ENCODE measurements at places on chromosomes 7 and 10.

GRCh38 chr10:100566561-100566960 is 30.8 kb downstream of the HIF1AN start:
- DNase-seq = no peak

DNA sequence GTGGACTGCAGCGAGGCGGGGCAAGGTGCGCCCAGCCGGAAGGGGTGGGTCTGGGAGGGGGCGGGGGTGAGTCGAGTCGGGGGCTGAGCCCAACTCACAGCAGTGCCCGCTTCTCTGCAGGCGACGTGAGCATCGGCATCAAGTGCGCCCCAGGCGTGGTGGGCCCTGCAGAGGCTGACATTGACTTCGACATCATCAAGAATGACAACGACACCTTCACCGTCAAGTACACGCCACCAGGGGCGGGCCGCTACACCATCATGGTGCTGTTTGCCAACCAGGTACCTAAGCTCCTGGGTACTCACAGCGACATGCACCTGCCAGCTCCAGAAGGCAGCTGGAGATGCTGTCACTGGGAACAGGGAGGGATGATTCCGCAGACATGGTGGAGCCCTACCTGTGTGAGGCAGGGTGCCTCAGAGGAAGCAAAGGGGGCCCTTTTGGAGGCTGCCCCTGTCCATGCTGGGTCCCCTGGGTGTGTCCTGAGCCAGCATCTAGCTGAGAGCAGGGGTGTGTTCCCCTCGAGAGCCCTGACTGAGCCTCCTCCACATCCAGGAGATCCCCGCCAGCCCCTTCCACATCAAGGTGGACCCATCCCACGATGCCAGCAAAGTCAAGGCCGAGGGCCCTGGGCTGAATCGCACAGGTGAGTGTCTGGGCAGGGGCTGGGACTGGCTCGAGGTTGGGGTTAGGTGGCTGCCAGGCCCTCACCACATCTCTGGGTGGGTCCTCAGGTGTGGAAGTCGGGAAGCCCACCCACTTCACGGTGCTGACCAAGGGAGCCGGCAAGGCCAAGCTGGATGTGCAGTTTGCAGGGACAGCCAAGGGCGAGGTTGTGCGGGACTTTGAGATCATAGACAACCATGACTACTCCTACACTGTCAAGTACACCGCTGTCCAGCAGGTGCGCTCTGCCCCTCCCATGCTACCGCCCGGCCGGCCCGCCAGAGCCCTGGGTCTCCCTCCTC is 12.8 kb downstream of the FLNC start:
- no peak for DNase-seq

GRCh38 chr7:42405782-42406181 is 168.8 kb upstream of the GLI3 start:
- DNase-seq = no peak

GRCh38 chr10:14192746-14193145 is 138.0 kb downstream of the FRMD4A start:
- no peak for DNase-seq

DNA sequence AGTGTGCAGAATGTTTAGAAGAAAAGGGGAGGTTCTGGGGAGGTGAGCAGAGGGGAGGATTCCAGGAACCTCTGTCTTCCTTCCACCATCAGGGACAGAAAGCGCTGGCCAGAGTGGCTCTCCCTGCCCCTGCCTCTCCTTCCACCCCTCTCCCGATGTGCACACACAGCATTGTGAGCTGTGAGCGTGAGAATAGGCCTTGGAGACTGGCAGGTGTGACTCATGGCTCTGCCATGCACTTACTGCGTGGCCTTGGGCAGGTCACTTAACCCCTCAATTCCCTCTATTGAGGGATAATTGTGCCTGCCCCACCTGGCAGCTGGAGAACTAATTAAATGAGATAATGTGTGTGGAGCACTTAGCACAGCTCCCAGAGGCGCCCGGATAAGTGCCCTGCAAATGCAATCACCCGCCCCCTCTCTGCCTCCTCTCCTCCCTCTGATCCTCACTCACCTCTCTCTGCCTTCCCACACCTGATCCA is 115.4 kb downstream of the ZMIZ1 start:
- DNase-seq = no peak

DNA sequence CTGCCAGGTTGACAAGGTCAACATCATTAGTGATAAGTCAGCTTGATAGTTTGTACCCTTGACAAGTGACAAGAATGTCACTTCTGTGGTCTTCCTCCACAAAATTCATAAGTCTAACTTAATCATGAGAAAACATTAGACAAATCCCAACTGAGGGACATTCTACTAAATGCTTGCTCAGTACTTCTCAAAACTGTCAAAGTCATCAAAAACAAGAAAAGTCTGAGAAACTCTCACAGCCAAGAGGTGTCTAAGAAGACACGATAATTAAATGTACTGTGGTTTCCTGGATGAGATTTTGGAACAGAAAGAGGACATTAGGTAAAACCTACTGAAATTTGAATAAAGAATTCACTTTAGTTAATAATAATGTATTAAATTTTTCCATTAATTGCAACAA is 29.8 kb upstream of the SLC16A12 start:
- DNase-seq = no peak

- DNase-seq = no peak
Observed at GRCh38 chr7:113731571-113731970, 187.2 kb downstream of the PPP1R3A start.

- no peak for DNase-seq
Observed at GRCh38 chr10:84138478-84139125, 707 bp upstream of the GHITM start.

DNA sequence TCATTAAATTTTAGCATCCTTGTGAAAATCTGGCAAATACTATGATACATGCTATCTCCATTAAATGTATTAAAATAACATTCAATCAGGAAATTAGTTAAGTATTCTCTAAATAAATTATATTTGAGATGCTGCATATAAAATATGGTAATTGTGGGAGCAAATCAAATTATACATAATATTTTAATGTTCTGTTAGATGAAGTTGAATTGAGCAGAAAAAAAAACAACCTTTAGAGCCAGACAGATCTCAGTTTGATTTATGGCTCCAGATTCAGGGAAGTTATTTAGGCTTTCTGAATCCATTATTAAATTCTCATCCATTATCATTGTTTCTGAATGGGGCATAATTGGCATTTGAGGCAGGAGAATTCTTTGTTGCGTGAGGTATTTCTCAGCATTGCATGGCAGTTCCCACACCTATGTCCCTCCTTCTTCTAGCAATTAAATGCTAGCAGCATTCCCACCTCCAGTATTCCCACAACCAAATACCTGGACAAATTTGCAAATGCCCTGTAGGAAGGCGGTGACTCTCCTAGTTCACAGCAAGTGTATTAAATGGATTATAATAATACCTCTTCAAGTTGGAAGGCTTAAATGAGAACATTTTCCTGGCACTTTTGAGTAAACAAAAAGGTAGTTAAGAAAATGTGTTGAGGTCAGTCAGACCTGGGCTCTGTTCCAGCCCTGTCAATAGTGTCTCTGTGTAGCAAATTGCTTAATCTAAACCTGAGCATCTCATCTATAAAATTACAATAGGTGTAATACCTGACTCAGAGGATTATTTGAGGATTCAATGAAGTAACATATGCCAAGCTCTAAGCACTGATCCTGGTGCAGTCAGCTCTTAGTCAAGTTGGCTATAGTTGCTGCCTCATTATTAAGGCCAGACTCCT is 108.9 kb downstream of the RNLS start:
- no peak for DNase-seq

DNA sequence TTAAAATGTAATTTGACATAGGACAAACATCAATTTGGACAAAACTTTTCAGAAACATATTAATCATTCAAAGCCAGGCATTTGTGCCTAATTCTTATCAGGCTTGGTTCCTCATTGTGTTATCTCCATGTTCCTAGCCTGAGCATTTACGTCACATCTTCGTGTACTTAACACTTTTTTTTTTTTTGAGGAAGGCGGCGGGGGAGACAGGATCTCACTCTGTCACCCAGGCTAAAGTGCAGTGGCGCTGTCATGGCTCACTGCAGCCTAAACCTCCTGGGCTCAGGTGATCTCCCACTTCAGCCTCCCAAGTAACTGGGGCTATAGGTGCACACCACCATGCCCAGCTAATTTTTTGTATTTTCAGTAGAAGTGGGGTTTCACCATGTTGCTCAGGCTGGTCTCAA is 19.8 kb downstream of the HNRNPA2B1 start:
- no peak for DNase-seq

DNA sequence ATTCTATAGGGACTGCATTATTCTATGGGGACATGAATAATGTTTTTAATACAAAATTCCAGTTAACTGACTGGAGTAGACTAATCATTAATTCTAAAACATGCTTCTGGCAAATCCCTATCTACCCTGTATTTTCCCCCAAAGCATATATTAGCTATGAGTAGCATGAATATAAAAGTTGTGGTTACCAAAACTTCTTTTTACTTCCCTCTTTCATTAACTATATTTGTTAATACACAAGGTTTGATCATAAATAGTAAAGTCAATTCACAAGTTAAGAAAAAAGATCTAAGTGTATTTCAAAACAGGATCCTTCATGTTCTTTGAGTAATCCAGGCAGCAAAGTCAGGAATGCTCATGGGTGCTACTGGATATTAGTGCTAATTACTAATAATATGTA is 2.9 kb upstream of the RALA start:
- no peak for DNase-seq

- no peak for DNase-seq
Observed at GRCh38 chr10:119302591-119303253, 95.4 kb downstream of the GRK5 start.

DNA sequence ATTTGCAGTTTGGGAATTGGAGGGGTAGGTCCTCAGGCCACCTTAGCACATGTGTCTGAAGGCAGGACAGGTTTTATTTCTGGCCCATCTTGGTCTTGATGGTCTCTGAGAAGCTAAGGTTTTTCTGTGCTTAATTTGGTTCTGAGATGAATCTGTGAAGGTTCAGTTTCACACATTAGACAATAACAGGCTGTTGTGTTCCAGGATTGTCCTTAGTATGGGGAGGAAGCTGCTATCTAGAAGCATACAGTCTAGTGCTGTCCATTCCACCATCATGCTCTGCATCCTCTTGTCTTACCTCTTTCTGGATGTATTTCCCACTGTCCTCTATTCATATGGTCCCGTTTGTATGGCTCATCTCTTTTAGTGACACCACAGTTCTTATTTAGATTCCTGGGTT is 7.1 kb downstream of the UBE2D1 start:
- no peak for DNase-seq

- DNase-seq = no peak
Observed at GRCh38 chr7:70406186-70406949, 725.6 kb upstream of the GALNT17 start.

DNA sequence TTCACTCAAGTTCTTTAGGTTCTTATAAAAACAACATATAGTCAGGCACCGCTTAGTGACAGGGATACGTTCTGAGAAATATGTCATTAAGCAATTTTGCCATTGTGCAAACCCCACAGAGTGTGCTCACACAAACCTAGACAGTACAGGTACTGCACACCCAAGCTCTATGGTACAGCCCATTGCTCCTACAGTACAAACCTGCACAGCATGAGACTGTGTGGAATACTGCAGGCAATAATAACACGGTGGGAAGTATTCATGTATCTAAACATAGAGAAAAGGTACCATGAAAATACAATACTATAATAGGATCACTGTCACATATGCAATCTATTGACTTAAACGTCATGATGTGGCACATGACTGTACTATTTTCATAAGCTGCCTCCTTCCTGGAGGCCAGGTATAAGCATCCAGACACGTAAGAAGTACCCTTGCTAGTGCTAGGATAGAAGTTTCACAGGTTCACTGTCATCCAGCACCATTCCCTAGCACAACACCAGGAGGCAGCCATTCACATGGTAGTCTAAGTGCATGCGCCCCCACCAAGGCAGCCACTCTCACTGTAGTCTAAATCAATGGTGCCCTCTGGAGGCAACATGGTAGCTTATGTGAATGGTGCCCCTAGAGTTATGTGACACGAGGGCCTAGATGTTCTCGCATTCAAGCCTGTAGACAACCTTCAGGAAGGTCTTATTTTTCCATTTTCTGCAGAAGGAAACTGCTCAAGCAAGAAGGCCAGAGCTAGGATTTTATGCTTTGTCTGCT is 98.5 kb downstream of the ARHGAP22 start:
- no peak for DNase-seq

DNA sequence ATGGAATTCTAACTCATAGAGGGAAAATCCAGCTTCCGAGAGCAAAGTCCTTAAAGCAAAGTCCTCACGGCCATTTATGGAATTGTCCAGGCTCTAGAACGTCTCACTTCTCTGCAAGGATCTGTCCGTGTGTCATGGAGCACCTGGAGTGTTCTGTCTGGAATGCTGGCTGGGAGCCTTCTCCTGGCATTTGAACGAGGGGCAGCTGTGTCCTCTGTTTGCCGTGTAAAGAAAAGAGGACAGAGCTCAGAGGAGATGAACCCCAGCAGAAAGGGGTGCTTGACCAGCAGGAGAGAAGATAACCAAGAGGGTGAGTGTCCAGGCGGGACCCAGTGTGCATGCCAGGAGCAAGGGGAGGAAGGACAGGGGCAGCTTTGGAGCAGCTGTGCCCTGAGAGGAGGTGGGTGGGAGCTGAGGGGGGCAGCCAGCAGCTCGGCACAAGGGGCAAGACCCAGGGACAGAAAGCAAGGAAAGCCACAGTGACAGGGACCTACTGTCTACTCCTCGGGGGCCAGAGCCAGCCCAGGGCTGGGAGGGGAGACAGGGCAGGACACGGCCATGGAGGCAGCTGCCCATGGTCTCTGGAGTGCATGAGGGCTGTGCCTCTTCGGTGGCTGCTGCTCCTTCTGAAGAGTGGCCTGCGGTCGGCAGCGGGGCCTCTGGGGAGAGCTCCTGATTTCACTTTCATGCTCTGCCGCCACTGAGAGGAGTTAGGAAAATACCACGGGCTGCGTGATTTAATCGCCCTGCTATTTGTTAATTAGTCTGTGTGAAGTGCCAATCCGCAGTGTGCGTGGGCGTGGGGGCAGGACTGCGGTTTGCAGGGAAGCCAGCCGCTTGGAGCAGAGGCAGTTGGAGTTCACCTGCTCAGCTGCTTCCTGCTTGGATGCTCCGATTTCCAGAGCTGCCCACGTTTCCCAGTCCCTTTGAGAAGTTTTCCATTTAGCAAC is 149.3 kb upstream of the SHH start:
- no peak for DNase-seq

GRCh38 chr7:30596014-30596641 is 1.4 kb downstream of the GARS1 start:
- DNase-seq = no peak

DNA sequence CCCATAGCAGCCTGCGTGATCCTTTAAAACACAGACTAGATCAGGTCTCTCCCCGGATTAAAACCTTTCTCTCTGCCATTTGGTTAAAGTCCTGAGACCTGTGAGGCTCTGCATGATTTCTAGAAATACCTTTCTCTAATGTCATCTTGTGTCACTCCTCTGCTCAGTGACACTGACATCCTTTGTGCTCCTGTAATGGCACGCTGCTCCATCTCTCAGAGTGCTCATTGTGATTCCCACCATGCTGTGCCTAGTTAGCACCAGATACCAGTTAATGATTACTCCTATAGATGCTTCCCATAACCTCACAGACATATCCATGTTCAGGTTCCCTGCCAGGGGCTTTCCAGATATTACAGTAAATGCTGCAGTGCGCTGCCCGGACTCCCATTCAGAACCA is 11.7 kb upstream of the OR9A2 start:
- no peak for DNase-seq

DNA sequence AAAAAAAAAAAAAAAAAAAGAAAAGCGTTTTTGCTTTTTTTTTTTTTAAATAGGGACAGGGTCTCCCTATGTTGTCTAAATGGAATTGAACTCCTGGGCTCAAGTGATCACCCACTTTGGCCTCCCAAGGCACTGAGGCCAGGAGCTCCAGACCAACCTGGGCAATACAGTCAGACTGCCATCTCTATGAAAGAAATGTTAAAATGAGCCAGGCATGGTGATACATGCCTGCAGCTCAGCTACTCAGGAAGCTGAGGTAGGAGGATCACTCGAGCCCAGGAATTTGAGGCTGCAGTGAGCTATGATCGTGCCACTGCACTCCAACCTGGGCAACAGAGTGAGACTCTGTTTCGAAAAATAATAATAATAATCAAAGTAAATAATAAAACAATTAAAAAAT is 16.5 kb upstream of the LMTK2 start:
- DNase-seq = no peak

Measured in stimulated activated CD4-positive, alpha-beta T cell treated with anti-CD3 and anti-CD28 coated beads, TNF-alpha, amount 100 ng/mL, for 1 hour (primary cell).